ENCODE measurements at places on chromosomes 6 and 20. TPM values are rescaled to one million over a fixed set of nuclear protein-coding genes. Genes with fewer than 3 reads are reported as not detected.

DNA sequence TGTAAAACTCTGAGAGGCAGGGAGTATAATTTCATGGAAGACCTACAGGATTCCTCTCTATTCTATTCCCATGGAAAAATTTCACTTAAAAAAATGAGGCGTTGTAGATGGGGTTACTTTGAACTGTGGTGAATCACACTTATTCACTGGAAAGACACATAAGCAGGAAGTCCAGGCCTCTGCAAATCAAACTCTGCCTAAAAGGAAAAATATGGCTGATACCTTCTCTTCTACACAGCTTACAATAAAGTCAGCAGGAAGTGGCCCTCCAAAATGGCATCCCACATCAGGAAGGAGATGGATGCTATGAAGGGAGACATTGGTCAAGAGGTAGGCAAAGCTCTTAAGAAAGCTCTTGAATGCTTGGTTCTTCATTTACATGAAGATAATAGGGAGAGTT, 115.9 kb downstream of the FYN start:
- H3K4me1 ChIP-seq, result no peaks in the 10 kb centered on the region

DNA sequence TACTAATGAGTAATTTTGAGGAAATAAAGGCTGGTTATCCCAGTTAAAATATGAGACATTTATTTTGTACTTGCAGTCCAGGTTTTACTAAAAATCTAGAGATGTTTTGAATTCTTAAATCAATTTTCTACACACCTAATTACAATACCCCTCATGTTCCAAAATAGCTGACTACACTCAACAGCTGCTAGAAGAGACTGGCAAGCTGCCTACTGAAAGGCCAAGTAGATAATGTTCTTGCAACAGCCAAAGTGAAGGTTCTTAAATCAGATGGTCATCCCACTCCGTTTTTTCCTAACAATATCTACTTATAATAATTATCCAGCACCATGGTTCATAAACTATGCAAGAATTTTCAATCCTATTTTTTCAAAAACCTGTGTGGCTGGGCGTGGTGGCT, 69.0 kb downstream of the DTNBP1 start:
- peaks cover 39% of the 10 kb centered on the region for H3K4me1 ChIP-seq
- DNase-seq, result no peak
- H3K27me3 ChIP-seq, result no peaks in the 10 kb centered on the region

DNA sequence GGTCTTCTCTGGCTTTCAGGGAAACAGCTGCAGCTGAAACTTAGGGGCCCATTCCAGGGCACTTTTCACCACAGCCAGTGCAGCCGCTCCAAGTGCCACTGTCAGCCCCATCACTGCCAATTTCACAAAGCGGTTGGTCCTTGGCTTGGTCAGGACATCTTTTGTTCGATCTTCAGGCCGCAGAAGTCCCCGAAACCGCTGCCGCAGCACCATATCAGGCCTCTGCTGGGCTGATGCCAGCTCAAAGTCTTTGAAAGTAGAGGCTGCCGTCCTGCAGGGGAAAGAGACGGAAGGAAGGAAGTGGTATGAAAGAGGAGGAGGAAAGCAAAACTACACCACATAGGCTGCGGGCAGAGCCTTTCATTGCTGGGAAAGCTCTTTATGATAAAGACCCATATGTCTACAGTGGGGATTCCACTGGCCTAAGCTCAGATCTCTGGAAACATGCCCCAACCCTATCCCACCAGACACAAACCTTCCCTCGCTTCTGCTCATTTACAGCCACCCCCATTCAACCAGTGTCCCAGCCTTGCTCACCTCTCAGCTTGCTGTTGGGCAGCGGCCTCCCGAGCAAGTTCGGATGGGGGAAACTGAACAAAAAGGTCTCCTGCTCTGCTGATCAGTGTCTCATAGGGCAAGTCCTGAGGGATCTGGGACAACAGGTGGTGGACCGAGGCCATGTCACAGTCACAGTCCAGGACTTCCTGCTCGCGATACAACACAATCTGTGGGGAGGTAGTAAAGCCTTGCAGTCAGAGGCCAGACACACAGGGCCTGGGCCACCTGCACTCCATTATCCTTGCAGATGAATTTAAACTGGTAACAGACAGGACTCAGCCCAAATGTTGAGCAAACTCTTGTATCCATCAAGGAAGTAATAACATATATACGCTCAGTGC, 23.5 kb downstream of the TBC1D20 start:
- no peaks in the 10 kb centered on the region for H3K27me3 ChIP-seq
- no peak for DNase-seq
- H3K4me3 ChIP-seq, result no peak overlapping the region
- peaks cover 30% of the 10 kb centered on the region for H3K4me1 ChIP-seq
- H3K27ac ChIP-seq, result peak overlapping the region; percentile 44

- no peaks in the 10 kb centered on the region for H3K4me1 ChIP-seq
- H3K4me3 ChIP-seq, result no peak overlapping the region
- DNase-seq, result no peak
- peaks cover 19% of the 10 kb centered on the region for H3K27me3 ChIP-seq
These were observed 51.3 kb downstream of the GRM4 start for GRCh38 chr6:34094474-34095135.

DNA sequence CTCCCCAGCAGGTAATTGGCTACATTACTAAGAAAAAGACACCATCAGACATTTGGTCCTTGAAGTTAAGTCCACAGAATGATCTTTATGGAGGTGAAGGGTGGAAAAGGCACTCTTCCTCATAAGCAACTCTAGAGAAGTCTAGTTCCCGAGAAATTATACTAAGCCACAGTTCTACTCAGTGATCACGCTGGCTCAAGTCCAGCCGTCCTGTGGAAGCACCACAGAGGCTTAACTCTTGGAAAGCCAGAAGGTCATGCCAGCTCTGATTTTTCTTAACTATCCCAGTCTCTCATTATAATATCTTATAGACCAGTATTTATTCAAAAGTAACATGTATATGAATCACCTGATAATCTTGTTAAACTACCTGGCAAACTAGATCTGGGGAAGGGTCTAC, 258.5 kb downstream of the EYA4 start:
- H3K4me1 ChIP-seq, result peaks cover 25% of the 10 kb centered on the region
- H3K4me3 ChIP-seq, result no peak overlapping the region
- no peak for DNase-seq
- no peaks in the 10 kb centered on the region for H3K27me3 ChIP-seq
- H3K36me3 ChIP-seq, result no peaks in the 10 kb centered on the region

- DNase-seq, result no peak
- no peak overlapping the region for H3K27ac ChIP-seq
- no peak overlapping the region for H3K4me3 ChIP-seq
- no peaks in the 10 kb centered on the region for H3K4me1 ChIP-seq
- no peaks in the 10 kb centered on the region for H3K36me3 ChIP-seq
- H3K27me3 ChIP-seq, result no peaks in the 10 kb centered on the region
These were observed 95.8 kb downstream of the AKAP7 start for GRCh38 chr6:131231103-131231502.

- peak overlapping the region; percentile 88 for H3K27ac ChIP-seq
- no peaks in the 10 kb centered on the region for H3K27me3 ChIP-seq
- H3K4me3 ChIP-seq, result peak overlapping the region; percentile 81
- H3K4me1 ChIP-seq, result peaks cover 13% of the 10 kb centered on the region
These were observed 1.5 kb downstream of the PPP1R14C start for GRCh38 chr6:150144294-150144868.

DNA sequence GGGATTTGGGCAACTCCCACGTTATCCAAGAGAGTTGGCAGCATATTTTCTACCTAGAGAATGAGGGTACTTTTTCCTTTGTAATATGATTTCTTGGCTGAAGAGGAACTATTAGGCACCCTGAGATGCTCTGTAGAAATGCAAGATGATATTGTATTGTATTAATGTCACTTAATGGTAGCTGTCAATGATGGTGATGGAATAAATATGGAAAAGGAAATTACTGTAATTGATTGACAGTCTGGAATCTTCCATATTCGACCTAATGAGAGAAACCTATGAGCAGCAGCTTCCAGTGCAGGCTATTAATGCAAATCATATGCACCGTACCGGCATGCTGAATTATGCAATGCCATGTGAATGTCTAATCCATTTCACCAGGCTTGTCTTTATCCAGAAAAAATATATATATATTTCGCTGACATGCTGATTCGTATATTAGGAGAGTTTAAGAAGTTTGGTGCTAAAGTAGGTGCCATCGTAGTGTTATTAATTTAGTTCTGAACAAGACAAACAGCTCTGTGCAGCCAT, 494.2 kb upstream of the JARID2 start:
- no peaks in the 10 kb centered on the region for H3K36me3 ChIP-seq
- H3K4me3 ChIP-seq, result no peak overlapping the region
- no peak overlapping the region for H3K27ac ChIP-seq
- DNase-seq, result no peak
- no peaks in the 10 kb centered on the region for H3K4me1 ChIP-seq
- H3K27me3 ChIP-seq, result no peaks in the 10 kb centered on the region

DNA sequence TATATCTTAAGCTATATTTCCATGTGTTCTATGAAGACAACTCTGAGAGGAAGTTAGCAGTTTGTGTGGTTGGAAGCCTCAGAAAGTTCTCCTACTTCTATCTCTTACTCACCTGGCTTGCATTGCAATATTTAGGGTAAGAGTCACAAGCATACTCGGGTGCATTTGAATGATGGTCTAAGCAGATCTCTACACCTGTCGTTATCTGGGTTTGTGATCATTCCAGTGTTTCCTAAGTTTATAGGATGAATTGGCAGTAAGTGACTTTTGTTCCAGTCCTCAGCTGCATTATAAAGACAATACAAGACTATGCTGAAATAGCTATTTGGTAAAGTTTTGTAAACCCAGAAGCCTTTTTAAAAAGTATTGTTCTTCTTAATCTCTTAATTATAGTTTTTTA, 36.9 kb downstream of the CBFA2T2 start:
- H3K36me3 ChIP-seq, result no peaks in the 10 kb centered on the region
- no peaks in the 10 kb centered on the region for H3K27me3 ChIP-seq
- no peak overlapping the region for H3K4me3 ChIP-seq
- peaks cover 7% of the 10 kb centered on the region for H3K4me1 ChIP-seq
- DNase-seq, result no peak

GRCh38 chr6:7673063-7673536, 52.8 kb upstream of the BMP6 start:
- no peaks in the 10 kb centered on the region for H3K4me1 ChIP-seq
- H3K36me3 ChIP-seq, result no peaks in the 10 kb centered on the region
- no peaks in the 10 kb centered on the region for H3K27me3 ChIP-seq
- H3K4me3 ChIP-seq, result peak overlapping the region; percentile 22
- no peak overlapping the region for H3K27ac ChIP-seq
- peak; percentile 44 for DNase-seq

DNA sequence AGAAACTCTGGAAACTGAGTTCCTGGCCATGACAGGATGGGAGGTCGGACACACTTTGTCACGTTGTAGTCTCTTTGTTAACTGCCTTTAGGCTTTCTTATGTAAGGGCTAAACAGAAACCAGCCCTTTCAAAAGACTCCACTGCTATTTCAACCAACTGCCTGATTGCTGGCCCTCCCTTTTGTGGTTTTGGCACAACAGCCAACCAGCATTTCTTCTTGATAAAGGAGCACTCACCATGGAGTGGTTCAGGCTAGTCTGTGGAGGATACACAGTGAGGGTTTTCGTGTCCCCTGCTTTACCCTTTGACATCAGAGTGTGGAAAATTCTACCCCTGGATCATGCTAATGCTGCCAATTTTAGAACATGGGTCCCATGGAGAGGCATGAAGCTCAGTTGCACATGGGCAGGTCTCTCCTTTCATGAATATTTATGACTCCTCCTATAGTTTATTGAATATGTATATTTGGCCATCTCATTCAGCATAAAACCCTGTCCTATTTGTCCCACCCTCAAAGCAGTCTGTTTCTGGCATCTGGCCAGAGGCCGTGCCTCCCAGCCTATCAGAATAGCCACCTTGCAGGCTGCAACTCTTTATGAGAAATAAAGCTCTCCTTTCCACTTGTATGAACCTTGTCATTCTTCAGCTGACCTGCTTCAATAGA, 148.3 kb downstream of the HS3ST5 start:
- H3K36me3 ChIP-seq, result no peaks in the 10 kb centered on the region
- no peak overlapping the region for H3K4me3 ChIP-seq
- H3K27me3 ChIP-seq, result no peaks in the 10 kb centered on the region
- DNase-seq, result no peak
- H3K4me1 ChIP-seq, result peaks cover 7% of the 10 kb centered on the region
- peak overlapping the region; percentile 50 for H3K27ac ChIP-seq

DNA sequence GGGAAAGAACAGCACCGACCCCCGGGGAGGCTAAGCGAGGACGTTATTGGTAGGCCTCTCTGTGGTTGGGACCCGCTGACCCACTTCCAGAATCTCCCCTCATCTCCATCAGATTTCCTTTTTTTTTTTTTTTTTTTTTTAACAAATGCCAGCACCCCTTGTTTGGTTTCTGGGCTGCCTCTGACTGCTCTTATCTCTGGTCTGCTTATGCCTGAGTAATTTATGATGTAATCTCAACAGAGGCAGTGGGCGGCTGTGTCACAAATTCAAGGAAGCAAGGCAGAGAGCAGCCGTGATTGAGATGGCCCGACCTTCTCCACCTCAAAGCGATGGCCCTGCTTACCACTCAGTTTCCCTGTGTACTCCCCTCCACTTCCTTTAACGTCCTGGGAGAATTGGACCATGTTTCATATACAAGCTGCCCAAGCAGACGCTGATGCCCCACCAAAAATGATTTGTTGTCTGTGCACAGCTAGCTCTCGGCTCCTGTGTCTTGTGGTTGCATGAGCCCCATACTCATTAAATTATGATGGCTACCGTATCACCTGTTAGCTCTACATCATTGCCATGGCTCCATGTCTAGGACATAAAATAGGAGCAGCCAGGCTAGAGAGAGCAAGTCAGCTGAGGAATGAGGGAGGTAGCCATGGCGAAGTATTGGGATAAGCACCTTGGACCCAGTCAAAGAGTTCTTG, 98.1 kb downstream of the ZNF217 start:
- no peak overlapping the region for H3K27ac ChIP-seq
- no peaks in the 10 kb centered on the region for H3K4me1 ChIP-seq
- H3K4me3 ChIP-seq, result no peak overlapping the region
- no peaks in the 10 kb centered on the region for H3K36me3 ChIP-seq
- peaks cover 3% of the 10 kb centered on the region for H3K27me3 ChIP-seq

- no peaks in the 10 kb centered on the region for H3K27me3 ChIP-seq
- no peak overlapping the region for H3K4me3 ChIP-seq
- peaks cover 3% of the 10 kb centered on the region for H3K4me1 ChIP-seq
These were observed 116.6 kb upstream of the SLC35B3 start for GRCh38 chr6:8551993-8552392.

DNA sequence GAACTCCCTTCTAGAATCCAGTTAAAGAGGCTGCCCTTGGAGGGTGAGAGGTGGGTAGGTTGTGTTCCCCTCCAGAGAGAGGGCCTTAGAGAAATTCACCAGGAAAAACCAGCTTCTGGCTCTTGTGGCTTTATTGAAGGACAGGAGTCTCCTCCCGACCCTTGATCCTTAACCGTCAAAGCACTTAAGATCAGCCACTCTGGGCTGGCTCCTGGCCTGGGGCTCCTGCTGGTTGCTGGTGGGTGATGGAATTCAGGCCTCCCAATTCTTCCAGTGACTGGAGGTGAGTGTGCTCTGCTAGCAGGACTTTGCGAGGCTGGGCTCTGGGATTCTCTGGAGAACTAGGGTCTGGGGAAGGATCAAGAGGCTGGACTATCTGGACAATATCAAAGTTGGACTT, 75.6 kb upstream of the LGSN start:
- no peak for DNase-seq
- H3K4me1 ChIP-seq, result no peaks in the 10 kb centered on the region
- no peaks in the 10 kb centered on the region for H3K27me3 ChIP-seq
- H3K4me3 ChIP-seq, result no peak overlapping the region
- no peak overlapping the region for H3K27ac ChIP-seq

LGSN gene
- not detected for polyA plus RNA-seq

HLA-DOB gene
- 0.25 TPM for polyA plus RNA-seq

LTA gene
- 0.05 TPM for polyA plus RNA-seq

ULBP1 gene
- 0.03 TPM for polyA plus RNA-seq

HLA-DRB1 gene
- 20.5 TPM for polyA plus RNA-seq

CMTR1 gene
- polyA plus RNA-seq, result 13.5 TPM

CPNE5 gene
- 1.7 TPM for polyA plus RNA-seq

PDYN gene
- not detected for polyA plus RNA-seq

CCM2L gene
- polyA plus RNA-seq, result 4.0 TPM

SIRPB2 gene
- polyA plus RNA-seq, result 0.27 TPM

LCA5 gene
- 0.48 TPM for polyA plus RNA-seq

RAET1G gene
- polyA plus RNA-seq, result 0.04 TPM

RNF182 gene
- polyA plus RNA-seq, result 0.03 TPM

PNLDC1 gene
- polyA plus RNA-seq, result 0.25 TPM
